ENCODE measurements at places on chromosomes 7 and 10. TPM values are rescaled to one million over a fixed set of nuclear protein-coding genes. Genes with fewer than 3 reads are reported as not detected.

GRCh38 chr7:75977743-75978142, 16.7 kb downstream of the TMEM120A start:
- H3K27ac ChIP-seq, result no peak overlapping the region
- no peaks in the 10 kb centered on the region for H3K27me3 ChIP-seq
- peaks cover 65% of the 10 kb centered on the region for H3K36me3 ChIP-seq

DNA sequence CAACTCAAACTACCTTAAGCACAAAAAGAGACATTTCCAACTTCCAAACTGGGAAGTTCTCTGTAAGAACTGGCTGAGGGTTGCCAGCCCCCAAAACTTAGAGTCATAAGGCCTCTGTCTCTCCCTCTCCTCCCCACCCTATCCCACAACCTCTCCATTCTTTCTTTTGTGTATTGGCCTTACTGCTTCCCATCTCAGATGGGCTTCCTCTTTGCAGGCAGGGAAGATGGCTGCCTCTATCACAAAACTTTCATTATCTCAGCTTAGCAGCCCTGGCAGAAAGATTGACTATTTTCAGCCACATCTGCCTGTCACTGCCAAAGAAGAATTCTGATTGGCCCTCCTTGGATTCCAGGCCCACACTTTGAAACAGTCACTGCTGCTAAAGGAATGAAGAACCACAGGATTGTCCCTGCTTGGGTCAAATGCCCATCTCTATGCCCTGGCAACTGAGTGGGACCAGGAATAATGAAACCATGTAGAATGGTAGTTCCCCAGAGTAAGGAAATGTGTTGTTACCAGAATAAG, 58.0 kb upstream of the PRKAR2B start:
- no peak for DNase-seq
- no peaks in the 10 kb centered on the region for H3K36me3 ChIP-seq
- H3K27ac ChIP-seq, result no peak overlapping the region
- no peaks in the 10 kb centered on the region for H3K27me3 ChIP-seq
- peaks cover 6% of the 10 kb centered on the region for H3K4me1 ChIP-seq
- H3K4me3 ChIP-seq, result no peak overlapping the region

- H3K4me1 ChIP-seq, result peaks cover 89% of the 10 kb centered on the region
- no peaks in the 10 kb centered on the region for H3K27me3 ChIP-seq
- peaks cover 31% of the 10 kb centered on the region for H3K36me3 ChIP-seq
- no peak for DNase-seq
Measured at GRCh38 chr10:33327751-33328150, 6.7 kb downstream of the NRP1 start.

GRCh38 chr10:5234106-5234860, 37.6 kb downstream of the AKR1C4 start:
- no peak overlapping the region for H3K4me3 ChIP-seq
- no peaks in the 10 kb centered on the region for H3K4me1 ChIP-seq
- no peaks in the 10 kb centered on the region for H3K36me3 ChIP-seq
- H3K27ac ChIP-seq, result no peak overlapping the region
- no peaks in the 10 kb centered on the region for H3K27me3 ChIP-seq

- peak; percentile 91 for DNase-seq
- peak overlapping the region; percentile 67 for H3K27ac ChIP-seq
- H3K4me3 ChIP-seq, result peak overlapping the region; percentile 84
- H3K36me3 ChIP-seq, result peaks cover 29% of the 10 kb centered on the region
Measured at GRCh38 chr10:119030421-119031250, 1.1 kb downstream of the NANOS1 start.

GRCh38 chr10:14142606-14143250, 188.0 kb downstream of the FRMD4A start:
- H3K4me1 ChIP-seq, result no peaks in the 10 kb centered on the region
- H3K36me3 ChIP-seq, result no peaks in the 10 kb centered on the region
- no peak for DNase-seq
- no peaks in the 10 kb centered on the region for H3K27me3 ChIP-seq

GRCh38 chr10:75432176-75432575, 752 bp downstream of the LRMDA start:
- H3K4me1 ChIP-seq, result peaks cover 55% of the 10 kb centered on the region
- H3K27ac ChIP-seq, result peak overlapping the region; percentile 86
- H3K36me3 ChIP-seq, result no peaks in the 10 kb centered on the region
- peak overlapping the region; percentile 72 for H3K4me3 ChIP-seq

DNA sequence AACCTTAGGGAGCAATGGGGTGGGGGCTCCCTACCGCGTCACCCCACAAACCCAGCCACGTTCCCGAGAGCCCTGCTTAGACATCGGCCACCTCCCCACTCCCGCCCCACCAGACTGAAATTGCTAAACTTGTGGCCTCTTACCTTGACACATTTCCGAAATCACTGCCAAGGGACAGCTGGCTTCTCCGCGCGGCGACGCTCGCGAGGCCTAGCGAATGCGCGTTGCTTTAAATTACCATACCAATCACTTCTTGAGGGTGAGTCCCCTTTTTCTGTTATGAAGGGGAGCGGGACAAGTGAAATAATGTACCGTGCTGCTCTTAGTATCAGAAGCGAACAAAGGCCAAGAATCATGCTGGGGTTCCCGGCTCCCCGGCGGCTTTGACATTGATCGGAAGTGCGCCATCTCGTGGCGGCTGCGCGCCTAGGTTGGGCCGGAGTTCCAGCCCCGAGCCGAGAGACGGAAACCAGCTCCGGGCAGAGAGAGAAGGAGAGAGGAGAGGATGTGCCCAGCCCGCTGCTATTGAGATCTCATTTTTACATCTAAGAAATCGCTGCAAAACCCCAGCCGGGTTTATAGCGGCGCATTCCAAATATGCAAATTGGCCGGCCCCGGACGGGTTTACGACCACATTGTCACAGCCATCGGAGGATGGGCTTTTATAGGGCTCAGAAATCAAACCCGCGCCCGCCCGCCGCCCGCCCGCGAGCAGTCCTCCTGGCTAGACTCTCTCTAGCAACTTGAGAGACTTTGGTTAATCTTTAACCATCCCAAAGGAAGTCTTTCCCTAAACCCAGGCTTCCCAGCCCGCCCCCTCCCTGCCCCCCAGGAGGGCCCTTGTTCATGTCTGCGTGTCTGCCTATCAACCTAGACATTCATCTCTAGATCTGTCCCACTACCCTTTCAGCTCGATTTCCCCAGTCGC, 5.3 kb downstream of the HOXA11 start:
- H3K27ac ChIP-seq, result no peak overlapping the region
- H3K4me1 ChIP-seq, result peaks cover 44% of the 10 kb centered on the region
- H3K36me3 ChIP-seq, result no peaks in the 10 kb centered on the region
- H3K4me3 ChIP-seq, result peak overlapping the region; percentile 13

GRCh38 chr10:8042721-8043568, 11.5 kb upstream of the GATA3 start:
- DNase-seq, result no peak
- peaks cover 33% of the 10 kb centered on the region for H3K4me1 ChIP-seq
- no peaks in the 10 kb centered on the region for H3K36me3 ChIP-seq
- H3K4me3 ChIP-seq, result no peak overlapping the region
- peaks cover 92% of the 10 kb centered on the region for H3K27me3 ChIP-seq

- H3K27me3 ChIP-seq, result peaks cover 62% of the 10 kb centered on the region
- H3K27ac ChIP-seq, result no peak overlapping the region
- peaks cover 16% of the 10 kb centered on the region for H3K4me1 ChIP-seq
Measured at GRCh38 chr10:26566525-26567350, 128.6 kb downstream of the APBB1IP start.

- no peaks in the 10 kb centered on the region for H3K27me3 ChIP-seq
- H3K4me3 ChIP-seq, result no peak overlapping the region
- peaks cover 66% of the 10 kb centered on the region for H3K36me3 ChIP-seq
- no peak overlapping the region for H3K27ac ChIP-seq
- peaks cover 9% of the 10 kb centered on the region for H3K4me1 ChIP-seq
Measured at GRCh38 chr7:143305423-143306070, 10.4 kb upstream of the CLCN1 start.

- H3K27ac ChIP-seq, result no peak overlapping the region
- H3K27me3 ChIP-seq, result no peaks in the 10 kb centered on the region
- no peaks in the 10 kb centered on the region for H3K36me3 ChIP-seq
- H3K4me3 ChIP-seq, result no peak overlapping the region
Measured at GRCh38 chr10:117638200-117638599, 95.7 kb downstream of the EMX2 start.

DNA sequence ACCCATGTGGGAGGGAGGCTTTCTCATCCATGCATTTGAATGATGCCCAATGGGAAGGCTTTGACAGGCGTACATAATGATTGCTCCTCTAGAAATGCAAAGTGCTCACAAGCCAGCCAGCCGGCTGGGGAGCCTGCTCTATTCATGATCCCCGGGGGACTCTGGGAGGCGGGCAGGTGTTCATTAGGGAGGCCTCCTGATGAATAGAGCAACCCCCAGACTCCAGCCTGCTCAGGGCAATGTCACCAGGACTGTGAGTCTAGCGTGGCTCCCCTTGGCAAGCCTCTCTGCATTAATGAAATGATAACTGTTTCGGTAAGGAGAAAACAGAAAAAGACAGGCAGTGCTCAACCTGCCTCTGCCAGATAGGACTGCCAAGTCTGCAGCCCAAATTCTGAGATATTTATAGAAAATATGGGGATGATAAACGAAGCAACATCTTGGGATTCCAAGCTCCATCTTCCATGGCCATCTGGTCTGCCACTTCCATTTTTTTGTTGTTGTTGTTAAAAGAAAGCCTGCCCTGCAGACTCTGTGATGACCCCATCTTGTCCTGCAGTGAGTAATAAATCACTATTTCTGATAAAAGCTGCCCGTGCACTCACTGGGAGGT, 236.4 kb downstream of the PRPF18 start:
- no peak for DNase-seq
- H3K4me1 ChIP-seq, result peaks cover 23% of the 10 kb centered on the region
- no peak overlapping the region for H3K4me3 ChIP-seq
- no peak overlapping the region for H3K27ac ChIP-seq
- no peaks in the 10 kb centered on the region for H3K27me3 ChIP-seq
- H3K36me3 ChIP-seq, result no peaks in the 10 kb centered on the region

- H3K4me1 ChIP-seq, result no peaks in the 10 kb centered on the region
- H3K27me3 ChIP-seq, result peaks cover 83% of the 10 kb centered on the region
- no peak overlapping the region for H3K27ac ChIP-seq
- no peaks in the 10 kb centered on the region for H3K36me3 ChIP-seq
- H3K4me3 ChIP-seq, result no peak overlapping the region
Measured at GRCh38 chr10:101079874-101080273, 18.1 kb downstream of the KAZALD1 start.

GRCh38 chr10:132148261-132149251, 38.2 kb upstream of the DPYSL4 start:
- no peaks in the 10 kb centered on the region for H3K4me1 ChIP-seq
- no peak overlapping the region for H3K27ac ChIP-seq

- H3K4me1 ChIP-seq, result no peaks in the 10 kb centered on the region
- no peaks in the 10 kb centered on the region for H3K27me3 ChIP-seq
- no peak overlapping the region for H3K4me3 ChIP-seq
- no peak overlapping the region for H3K27ac ChIP-seq
- DNase-seq, result no peak
Measured at GRCh38 chr7:80467069-80467468, 44.8 kb downstream of the GNAT3 start.

GRCh38 chr7:81507221-81507620, 262.6 kb downstream of the HGF start:
- no peaks in the 10 kb centered on the region for H3K4me1 ChIP-seq
- no peaks in the 10 kb centered on the region for H3K27me3 ChIP-seq
- no peak for DNase-seq
- no peaks in the 10 kb centered on the region for H3K36me3 ChIP-seq
- no peak overlapping the region for H3K4me3 ChIP-seq

DNA sequence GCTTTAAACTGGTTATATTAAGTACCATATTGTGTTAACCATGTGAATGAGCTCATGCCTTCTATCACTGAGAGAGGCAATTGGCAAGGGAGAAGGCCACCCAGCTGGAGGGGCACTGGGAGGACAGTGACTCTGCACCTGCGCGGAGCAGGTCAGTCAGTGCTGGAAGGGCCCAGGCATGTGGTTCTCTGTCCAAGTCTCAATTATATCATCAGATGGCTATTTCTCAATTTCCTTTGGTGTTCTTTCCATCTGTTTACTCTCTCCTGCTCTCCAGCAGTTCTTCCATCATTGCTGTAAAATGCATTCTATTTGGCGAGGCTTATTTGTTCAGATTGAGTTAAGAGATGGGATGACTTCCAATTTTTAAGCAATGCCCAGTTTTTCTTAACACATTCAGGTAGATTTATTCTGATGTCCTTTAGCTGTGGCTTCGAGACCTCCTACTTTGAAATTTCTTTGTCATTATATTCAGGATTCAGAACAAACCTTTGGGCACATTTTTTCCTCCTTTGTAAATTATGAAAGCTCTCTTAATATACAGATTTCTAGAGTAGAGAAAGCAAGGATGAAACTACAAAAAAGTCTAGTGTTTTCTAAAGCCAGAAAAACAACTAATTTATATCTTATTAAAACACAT, 159.3 kb downstream of the BMPER start:
- peaks cover 27% of the 10 kb centered on the region for H3K4me1 ChIP-seq
- DNase-seq, result no peak
- no peak overlapping the region for H3K27ac ChIP-seq

DNA sequence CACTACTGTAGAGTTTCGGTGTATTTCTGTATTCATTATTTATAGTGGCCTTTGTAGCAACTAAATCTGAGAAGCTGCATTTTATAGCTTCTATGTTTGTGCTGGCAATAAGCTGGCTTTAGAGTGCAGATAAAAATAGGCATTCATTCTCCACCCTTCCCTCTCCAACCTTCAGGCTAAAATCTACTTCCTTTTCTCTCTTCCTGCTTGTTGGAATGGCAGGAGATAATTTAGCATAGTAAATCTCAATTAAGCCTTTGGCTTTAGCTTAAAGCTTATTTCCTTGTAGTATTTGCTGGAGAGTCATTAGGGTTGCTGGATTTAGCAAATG, 58.5 kb downstream of the CPVL start:
- no peak overlapping the region for H3K4me3 ChIP-seq
- H3K27me3 ChIP-seq, result no peaks in the 10 kb centered on the region
- DNase-seq, result no peak
- no peaks in the 10 kb centered on the region for H3K36me3 ChIP-seq
- H3K4me1 ChIP-seq, result peaks cover 25% of the 10 kb centered on the region

The RGR gene
- total RNA-seq, result 2.5 TPM

The NKX2-3 gene
- total RNA-seq, result 0.19 TPM

The EBLN1 gene
- not detected for total RNA-seq

The NOLC1 gene
- 28.7 TPM for total RNA-seq

The NUPR2 gene
- total RNA-seq, result not detected

The PDK4 gene
- 165 TPM for total RNA-seq

The GPC2 gene
- 0.33 TPM for total RNA-seq

The ARHGEF5 gene
- 9.8 TPM for total RNA-seq

The GRB10 gene
- total RNA-seq, result 55.2 TPM

The STEAP1B gene
- 1.6 TPM for total RNA-seq

The TSPAN33 gene
- 7.6 TPM for total RNA-seq

The FGFR2 gene
- total RNA-seq, result 59.6 TPM
